ENCODE measurements at places on chromosomes 3 and 15.
A peak's percentile ranks its signal among the peaks of the same experiment; 100 is the strongest.

GRCh38 chr3:187961366-187961765 is 192.6 kb upstream of the LPP start:
- DNase-seq = no peak

- no peak for DNase-seq
Measured at GRCh38 chr3:42351207-42351606, 59.2 kb downstream of the LYZL4 start.

GRCh38 chr15:31488437-31489204 is 162.0 kb downstream of the KLF13 start:
- DNase-seq = peak; percentile 93

DNA sequence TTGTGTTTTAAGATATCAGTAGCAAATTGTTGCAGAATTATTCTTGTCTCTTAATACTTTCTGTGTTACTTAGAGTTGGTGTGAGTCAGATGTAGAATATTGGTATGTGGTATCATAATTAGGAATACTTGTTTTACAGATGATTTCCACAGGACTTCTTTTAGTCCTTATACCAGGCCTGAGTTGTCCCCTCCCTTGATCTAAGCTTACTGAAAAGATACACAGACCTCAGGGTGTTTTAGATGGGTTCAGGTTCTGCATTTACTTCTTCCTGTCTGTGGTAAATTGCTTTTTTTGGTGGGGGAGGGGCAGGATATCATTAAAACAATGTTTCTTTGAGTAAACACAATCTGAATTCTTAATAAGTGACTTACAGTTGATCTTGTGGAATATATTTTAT is 14.2 kb downstream of the DZIP3 start:
- peak; percentile 7 for DNase-seq
